ENCODE measurements at places on chromosomes 3 and 15. TPM values are rescaled to one million over a fixed set of nuclear protein-coding genes. Genes with fewer than 3 reads are reported as not detected.

GRCh38 chr3:112640276-112640929 lies 540 bp downstream of the CCDC80 start:
- DNase-seq = no peak

DNA sequence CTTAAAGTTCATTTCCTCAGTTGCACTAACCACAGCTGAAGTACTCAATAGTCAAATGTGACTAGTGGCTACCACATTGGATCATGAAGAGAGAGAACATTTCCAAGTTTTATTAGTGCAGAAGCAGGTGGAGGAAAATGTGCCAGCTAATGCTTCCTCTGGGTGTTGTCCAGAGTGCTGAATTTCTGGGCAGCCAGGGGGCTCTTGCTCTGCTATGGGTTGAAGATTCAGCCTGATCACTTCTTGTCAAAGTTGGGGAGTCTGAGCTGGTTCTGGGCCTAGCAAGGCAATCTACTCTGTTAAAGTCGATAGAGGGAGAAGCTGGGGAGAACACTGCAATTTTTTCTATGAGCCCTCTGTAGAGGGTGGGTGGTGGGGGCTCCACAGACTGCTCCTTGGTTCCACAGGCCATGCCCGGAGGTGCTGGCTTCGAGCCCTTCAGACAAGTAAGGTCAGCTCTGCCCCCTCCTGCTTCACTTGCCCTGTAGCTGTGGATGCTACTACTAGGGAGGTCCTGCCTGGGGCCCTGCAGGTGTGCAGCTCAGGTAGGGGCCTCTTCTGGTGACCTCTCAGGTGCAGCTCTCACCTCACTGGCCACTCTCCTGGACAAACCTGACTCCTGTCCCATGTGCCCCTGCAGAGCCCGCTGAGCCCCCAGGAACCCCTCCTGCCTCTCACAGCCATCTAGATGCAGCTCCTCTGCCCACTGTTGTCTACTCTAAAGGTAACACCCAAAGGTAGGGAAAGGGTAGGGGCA lies 8.2 kb downstream of the ALG3 start:
- no peak for DNase-seq

- DNase-seq = peak; percentile 18
These were observed 911 bp downstream of the APBA2 start for GRCh38 chr15:28886431-28887338.

DNA sequence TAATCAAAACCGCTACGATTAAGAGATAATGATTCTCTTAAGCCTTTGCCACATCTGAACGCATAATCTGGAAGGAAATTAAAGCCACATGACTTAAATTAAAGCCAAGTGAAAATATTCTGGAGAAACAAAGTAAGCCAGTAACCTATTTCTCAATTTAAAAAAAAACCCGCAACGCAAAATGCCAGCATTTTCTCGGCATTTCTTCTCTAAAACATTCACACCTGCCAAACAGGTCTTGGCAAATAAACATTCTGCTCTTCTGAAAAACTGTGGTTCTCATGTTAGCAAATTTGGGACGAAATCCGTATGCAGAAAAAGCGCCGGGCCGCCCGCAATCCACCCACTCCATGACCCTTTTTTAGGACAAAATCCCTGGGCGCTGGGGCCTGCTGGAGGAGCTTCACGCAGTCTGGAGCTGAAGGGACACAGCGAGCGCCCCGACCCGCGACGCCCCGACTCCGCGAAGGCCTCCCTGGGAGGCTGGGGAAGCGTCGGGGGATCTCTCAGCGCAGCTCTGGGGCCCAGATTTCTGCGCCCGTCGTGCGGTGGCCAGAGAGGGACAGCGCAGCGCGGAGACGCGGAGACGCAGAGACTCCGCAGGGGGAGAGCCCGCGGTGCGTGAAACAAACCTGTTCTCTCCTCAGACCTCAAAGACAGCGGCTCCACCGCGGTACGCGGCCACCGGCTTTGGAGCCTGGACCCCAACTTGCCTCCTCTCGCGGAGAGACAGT lies 471 bp downstream of the NKIRAS1 start:
- no peak for DNase-seq

GRCh38 chr3:67691207-67691606 lies 36.8 kb upstream of the SUCLG2 start:
- no peak for DNase-seq

GRCh38 chr3:178397202-178397601 lies 139.0 kb upstream of the KCNMB2 start:
- no peak for DNase-seq

DNA sequence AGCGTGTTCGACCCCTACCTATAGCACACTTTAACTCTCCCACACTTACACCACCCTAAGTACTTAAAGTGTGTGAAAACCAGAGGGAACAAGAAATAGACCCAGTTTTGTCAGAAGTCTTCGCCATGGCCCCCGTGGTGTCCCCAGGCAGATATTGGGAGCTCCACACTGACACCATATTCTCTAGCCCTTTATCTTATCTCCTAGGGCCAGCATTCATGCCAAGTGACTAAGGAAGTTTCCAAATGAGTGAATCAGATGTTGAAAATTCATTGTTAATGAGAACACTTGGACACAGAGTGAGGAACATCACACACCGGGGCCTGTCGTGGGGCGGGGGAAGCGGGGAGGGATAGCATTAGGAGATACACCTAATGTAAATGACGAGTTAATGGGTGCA lies 31.8 kb downstream of the P3H2 start:
- no peak for DNase-seq

DNA sequence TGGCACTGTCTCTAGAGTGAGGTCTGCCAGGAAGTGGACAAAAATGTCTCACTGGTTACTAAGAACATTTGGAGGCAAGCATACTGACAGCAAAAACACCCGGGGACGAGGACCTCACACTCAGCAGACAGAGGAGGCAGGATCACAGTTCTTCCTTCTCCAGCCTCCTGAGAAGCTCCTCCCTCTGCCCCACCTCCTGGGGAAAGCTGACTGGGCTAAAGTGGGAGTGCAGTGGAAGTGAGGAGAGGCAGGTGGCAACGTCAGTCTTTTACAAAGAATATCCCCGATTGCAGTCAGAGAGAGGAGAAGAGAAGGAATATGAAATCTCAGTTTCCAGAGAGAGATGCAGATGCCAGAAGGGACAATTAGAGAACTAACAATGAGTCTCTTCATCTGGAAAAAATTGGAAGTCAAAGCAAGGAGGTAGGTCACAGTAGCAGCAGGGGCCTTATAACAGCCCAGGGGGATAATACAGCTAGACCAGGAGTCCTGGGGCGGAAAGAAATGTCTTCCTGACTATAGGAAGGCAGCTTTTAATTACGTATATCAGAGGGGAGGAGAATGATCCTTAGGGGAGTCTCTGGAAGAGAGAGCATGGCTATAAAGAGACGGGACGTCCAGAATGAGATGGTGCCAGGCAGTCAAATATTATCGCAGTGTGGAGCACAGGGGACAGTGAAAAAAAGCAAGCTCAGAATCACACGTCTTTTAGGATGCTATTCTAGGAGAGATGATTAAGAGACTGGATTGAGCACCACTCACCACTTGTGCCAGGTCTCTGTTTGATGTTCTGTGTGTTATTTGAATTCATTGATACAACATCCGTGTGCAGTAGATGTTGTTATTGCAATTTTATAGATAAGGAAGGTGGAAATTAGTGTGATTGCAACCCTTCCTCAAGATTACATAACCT lies 47.2 kb downstream of the LEO1 start:
- DNase-seq = no peak

GRCh38 chr3:150912501-150912900 lies 7.3 kb upstream of the MINDY4B start:
- DNase-seq = no peak

TMEM207 gene
- not detected for total RNA-seq

RARRES1 gene
- 0.81 TPM for total RNA-seq

FSIP1 gene
- 0.27 TPM for total RNA-seq

TPRG1 gene
- total RNA-seq = under 0.01 TPM

GPR15 gene
- total RNA-seq = not detected

Data from hematopoietic multipotent progenitor cell (in vitro differentiated cells).